Lung (tissue), 17 donors: ENCODE measurements at places on chromosomes 7 and 10. TPM values are rescaled to one million over a fixed set of nuclear protein-coding genes. Genes with fewer than 3 reads are reported as not detected.

- DNase-seq: peak; percentile 53
- H3K4me3 ChIP-seq: no peak overlapping the region
- no peaks in the 10 kb centered on the region for H3K36me3 ChIP-seq
These were observed 117.5 kb upstream of the HGF start for GRCh38 chr7:81887098-81888090.

DNA sequence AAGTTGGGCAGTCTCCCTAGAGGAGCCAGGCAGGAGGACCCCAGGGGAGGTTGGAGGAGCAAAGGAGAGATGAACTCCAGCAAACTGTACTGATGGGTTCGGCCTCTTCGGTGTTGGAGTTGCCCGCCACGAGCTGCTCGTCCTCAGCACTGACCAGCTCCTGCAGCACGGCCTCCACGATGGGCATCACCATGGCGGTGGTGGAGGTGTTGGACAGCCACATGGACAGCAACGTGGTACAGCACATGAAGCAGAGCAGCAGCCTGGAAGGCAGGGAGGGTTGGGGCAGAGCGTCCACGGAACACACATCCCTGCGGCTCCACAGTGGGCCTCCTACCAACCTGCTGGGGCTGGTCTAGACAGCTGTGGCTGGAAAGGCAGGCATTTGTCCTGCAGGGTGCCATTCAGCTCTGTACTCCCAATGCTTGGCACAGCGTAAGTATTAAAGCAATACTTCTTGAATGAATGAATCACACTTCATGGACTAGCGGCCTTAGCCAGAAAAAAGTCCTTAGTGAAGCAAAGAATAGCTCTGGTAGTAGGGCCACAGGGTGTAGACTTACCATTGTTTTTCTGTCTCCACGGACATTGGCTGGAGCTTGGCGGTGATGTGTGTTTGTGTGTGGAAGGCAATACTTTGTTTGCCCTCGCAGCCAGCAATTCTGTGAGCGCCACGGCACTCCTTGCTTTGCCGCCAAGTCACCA is 21.8 kb downstream of the SLC13A4 start:
- no peaks in the 10 kb centered on the region for H3K4me1 ChIP-seq
- H3K27ac ChIP-seq: no peak overlapping the region

- H3K36me3 ChIP-seq: no peaks in the 10 kb centered on the region
- no peaks in the 10 kb centered on the region for H3K27me3 ChIP-seq
- H3K4me3 ChIP-seq: no peak overlapping the region
These were observed 14.4 kb upstream of the PANK1 start for GRCh38 chr10:89659143-89660131.

DNA sequence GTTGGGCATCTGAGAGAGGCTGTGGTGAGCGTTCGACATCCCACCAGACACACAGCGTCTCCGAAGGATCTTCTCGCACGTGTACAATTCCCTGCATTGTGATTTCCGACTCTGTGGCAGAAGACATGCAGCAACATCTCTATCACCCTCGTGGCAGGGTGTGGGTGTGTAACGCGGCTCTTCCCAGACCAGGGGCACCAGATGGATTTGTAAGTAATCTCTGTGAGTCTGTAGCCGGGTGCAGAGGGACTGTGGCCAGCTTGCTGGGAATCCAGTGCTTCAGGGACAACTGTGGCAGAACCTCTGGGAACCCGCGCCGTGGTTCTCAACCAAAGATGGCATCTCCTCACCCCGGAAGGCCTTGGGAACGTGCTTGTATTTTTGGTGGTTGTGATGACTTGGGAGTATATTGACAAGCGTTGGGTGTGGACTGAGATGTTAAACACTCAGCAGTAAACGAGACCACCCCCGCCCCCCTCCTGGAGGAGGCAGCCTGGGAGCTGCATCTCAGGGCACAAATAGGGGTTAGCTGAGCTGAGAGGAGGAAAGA is 21.2 kb downstream of the FOXL3 start:
- DNase-seq: no peak
- no peak overlapping the region for H3K4me3 ChIP-seq
- H3K27ac ChIP-seq: no peak overlapping the region
- H3K36me3 ChIP-seq: no peaks in the 10 kb centered on the region
- H3K4me1 ChIP-seq: no peaks in the 10 kb centered on the region
- no peaks in the 10 kb centered on the region for H3K27me3 ChIP-seq

DNA sequence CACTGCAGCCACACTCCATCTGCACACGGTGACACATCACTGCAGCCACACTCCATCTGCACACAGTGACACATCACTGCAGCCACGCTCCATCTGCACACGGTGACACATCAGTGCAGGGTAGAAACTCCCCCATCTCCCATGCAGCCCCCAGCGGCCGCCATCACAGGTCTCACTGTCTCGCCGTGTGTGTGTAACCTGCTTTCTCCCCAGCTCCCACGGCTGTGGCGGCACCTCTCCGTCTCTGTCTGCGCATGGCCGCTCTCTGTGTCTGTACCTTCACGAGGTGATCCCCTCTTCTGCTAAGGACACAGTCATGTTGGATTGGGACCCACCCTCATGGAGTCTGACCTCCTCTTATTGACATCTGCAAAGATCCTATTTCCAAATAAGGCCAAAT is 527.4 kb downstream of the PTPRN2 start:
- no peak overlapping the region for H3K4me3 ChIP-seq
- H3K27ac ChIP-seq: no peak overlapping the region
- no peaks in the 10 kb centered on the region for H3K27me3 ChIP-seq
- no peaks in the 10 kb centered on the region for H3K36me3 ChIP-seq

SDK1 gene
- total RNA-seq: 21.0 TPM

PLCE1 gene
- 8.9 TPM for total RNA-seq
